Stimulated activated CD8-positive, alpha-beta memory T cell treated with anti-CD3 and anti-CD28 coated beads, Interleukin-7, amount 100 ng/mL, for 1 hour (primary cell): ENCODE measurements at places on chromosomes 3 and 15.

- DNase-seq: no peak
Measured at GRCh38 chr3:32240159-32240545, 1.7 kb downstream of the CMTM8 start.

DNA sequence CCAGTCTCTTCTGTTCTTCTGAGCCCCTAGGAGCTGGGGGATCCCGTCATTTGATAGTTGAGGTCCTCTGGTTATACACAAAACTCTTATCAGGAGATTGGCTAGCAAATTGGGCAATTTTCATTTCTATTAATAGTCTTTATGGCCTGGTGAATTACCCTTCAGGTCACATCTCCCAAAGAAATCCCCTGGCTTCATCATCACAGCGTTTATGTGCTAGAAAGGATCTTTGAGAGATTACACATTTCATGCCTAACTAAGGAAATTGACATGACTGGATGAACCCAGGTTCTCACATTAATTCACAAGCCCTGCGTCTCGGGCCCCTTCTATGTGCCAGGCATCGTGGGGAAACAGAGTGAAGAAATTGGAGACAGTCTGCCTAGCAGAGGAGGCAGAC lies 227.4 kb upstream of the PROK2 start:
- no peak for DNase-seq

- no peak for DNase-seq
Measured at GRCh38 chr15:97728791-97729190, 231.7 kb upstream of the ARRDC4 start.

DNA sequence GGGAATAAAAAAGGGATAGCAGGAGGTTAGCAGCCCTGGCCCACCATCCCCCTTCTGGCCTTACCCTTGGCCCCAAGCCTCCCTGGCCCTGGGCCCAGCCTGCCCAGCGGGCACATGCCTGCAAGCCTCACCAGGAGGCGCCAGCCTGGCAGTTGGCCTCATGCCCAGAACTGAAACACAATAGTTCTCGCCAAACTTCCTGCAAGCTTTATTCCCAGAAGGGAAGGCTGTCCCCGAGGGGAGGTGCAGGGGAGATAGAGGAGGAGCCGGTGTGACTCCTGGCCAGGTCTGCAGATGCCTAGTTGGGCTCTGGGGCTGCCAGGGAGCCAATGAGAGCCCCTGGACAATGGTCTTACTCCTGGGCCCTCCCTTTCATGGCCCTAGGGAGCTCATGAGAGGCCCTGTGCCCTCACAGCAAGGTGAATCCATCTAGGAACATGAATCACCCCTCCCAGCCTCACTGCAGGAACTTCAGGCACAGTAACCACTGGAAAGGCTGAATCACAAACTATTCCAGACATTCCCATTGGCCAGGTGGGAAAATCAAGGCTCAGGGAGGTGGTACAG lies 4.0 kb downstream of the CCDC33 start:
- DNase-seq: no peak

- no peak for DNase-seq
Measured at GRCh38 chr3:107633327-107634098, 110.8 kb downstream of the BBX start.

- DNase-seq: no peak
Measured at GRCh38 chr3:23712656-23713559, 92.8 kb upstream of the UBE2E1 start.

DNA sequence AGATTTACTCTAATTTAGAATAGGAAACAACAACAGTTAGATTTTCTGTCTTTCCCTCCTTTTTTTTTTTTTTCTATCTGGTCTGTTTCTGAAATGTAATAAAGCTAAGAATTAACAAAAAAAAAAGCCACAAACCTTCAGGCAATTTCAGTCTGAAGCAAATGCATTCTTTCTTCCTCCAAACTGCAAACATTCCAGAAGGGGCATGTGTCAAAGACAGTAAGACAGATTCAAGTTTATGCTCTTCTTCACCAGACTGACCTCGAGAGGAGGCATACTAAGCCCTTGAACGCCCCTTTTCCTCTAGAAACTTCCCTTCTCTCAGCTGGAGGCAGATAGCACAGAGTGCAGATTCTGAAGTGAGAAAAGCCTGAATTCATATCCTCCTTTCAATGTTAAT lies 654.6 kb upstream of the LMCD1 start:
- no peak for DNase-seq

DNA sequence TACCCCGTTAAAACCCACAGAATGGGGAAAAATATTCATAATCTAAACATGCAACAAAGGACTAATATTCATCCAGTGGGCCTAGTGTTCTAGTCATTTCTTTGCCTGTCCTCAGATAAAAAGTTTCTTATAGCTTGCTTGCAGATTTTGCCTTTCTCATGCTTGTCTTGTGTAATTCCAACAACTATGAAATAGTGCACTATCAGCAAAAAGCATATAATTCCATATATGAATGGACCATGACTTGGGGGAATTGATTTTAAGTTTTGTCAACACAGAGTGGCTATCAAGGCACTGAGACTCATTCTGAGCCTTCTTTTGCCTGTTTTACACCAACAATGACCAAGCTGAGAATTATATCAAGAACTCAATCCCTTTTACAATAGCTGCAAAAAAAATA lies 278.6 kb upstream of the GPR149 start:
- no peak for DNase-seq

DNA sequence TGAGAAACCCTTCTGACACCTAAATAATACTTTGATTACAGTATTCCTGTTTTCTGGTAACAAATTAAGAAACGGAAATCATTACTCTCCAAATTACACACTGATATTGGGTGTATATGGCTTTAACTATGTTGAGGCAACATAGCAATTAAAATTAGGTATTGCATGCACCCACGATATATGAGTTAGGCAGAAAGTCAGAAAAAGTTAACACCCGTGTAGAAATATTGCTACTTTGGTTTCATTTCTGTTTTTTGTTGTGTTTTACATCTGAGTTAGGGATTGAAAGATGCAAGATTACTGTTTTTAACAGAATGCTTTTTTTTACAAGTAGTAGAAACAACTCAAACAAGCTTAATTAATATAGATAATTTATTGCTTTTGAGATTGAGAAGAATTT lies 327.8 kb downstream of the GBE1 start:
- DNase-seq: no peak

DNA sequence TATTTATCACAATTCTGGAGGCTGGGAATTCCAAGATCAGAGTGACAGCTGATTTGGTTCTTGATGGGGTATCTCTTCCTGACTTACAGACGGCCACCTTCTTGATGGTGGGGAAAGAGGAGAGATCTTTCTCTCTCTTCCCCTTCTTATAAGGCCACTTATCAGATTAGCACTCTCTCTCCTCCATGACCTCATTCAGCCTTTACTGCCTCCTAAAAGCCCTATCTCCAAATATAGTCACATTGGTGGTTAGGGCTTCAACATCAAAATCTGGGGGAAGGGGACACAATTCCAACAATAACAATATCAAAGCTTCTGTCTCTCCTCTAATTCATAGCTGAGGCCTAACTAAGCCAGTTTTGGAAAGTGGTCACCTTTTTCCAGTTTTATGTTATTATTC lies 91.7 kb upstream of the MBNL1 start:
- no peak for DNase-seq

DNA sequence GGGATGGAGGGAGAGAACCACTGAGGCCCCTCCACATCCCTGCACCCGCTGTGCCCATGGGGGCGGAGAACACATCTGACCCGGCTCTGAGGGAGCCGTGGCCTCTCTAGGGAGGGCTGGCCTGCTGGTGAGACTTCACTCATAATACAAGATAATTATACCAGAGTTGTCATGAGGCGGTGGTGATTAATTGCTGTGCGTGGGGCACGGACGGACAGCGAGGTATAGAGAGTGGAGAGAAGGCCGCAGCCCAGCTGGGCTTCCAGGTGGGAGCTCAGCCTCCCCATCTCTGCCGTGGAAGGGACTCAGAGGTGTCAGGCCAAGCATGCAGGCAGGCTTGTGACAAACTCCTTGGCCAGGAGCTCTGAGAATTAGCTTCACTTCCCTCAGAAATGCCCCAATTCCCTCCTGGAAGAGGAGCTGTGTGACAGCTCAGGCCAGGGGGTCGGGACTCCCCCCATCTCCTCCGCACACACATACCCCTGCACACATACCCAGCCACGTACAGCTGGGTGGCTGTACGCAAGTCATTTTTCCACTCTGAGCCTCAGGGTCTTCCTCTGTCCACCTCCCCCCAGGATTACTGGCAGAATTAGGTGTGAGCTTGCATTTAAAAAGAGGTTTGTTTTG lies 6.0 kb upstream of the GATA2 start:
- no peak for DNase-seq

- no peak for DNase-seq
Measured at GRCh38 chr3:142929890-142930289, 33.6 kb downstream of the PAQR9 start.

DNA sequence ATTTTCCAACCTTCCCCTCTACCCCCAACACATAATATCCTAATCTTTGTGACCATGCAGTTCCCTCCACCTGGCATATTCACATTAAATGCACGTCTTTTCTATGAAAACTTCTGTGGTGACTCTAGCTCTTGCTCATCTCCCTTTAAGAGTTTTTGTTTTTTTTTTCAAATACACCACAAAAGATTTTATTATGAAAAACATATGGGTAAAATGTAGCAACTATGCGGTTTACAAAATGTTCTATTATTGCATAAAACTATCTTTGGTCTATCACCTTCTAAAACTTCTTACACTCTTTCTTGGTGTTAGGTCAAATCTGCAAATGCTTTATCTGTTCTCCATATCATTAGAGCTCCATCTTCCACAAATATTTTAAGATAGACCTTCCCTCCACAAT lies 38.6 kb upstream of the ADGRG7 start:
- no peak for DNase-seq

GRCh38 chr3:31043184-31043819 lies 148.8 kb upstream of the GADL1 start:
- DNase-seq: no peak

- DNase-seq: no peak
Measured at GRCh38 chr3:29004885-29005599, 275.8 kb upstream of the RBMS3 start.

DNA sequence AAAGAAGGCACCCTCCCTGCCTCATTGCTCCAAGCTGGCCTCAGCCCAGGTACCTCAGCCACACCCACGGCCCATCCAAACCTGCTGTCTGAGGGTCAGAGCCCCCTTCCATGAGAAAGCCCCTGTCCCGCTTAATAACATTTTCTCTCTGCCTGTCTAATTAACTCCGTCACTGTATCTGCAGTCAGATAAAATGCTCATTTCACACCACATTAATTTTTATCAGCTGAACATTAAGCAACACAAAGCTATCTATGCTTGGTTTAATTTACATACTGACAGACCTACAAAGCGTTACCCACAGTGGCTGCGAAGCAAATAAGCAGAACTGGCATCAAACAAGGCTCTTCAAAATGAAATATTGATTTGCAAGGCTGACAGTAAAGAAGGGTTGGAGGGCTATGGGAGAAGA lies 309.8 kb upstream of the ICE2 start:
- DNase-seq: no peak

DNA sequence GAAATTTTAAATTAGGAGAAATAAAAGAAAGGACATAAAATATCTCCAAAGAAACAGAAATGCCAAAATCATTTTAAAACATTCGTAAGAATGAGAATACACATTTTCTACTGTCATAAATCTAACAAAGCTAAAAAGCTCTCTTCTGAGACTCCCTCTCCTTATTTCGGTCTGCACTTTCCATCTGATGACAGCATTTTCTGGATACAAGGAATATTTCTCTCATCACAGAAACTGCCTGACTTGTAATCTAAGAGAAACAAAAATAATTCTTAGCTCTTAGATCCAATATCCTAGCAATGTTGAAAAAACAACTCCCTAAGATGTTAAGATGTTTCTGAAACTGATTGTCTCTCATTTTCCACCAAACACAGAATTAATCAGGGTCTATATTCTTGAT lies 93.5 kb downstream of the PEAK1 start:
- DNase-seq: no peak

GRCh38 chr3:98564282-98565005 lies 29.0 kb downstream of the CPOX start:
- no peak for DNase-seq

DNA sequence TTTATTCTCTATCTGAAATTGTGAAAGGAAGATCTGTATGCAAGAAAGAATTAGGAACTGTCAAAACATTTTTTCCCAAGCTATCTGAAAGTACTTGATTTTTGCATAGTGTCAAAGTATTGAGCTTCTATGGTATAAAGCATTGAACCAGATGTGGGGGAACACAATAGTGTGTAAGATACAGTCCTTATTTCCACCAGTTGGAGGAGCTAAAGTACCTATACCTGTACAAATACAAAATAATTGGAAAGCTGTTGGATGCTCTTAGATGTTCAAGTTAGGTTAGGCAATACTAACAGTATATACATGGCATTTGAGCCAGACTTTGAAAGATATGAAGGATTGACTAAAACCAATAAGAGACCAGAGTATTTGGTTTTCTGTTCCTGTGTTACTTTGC lies 148.4 kb downstream of the B3GALNT1 start:
- DNase-seq: no peak

DNA sequence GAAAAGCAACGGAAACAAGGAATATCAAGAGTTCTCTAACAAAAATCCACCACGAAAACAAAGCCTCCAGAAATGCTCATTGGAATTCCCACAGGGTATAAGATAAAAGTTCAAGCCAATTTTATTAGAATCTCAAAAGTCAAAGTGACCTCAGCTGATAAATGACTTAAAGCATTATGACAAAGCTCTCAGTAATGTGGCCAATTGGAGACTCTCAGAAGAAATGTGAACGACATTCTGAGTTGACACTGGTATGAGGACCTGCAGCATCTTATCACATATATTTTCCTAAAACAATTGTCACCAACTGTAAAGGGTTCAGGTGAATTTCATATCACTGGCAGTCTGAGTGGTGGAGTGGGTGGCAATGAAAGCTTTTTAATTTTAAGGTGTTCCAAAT lies 199.1 kb downstream of the FOXP1 start:
- DNase-seq: no peak

DNA sequence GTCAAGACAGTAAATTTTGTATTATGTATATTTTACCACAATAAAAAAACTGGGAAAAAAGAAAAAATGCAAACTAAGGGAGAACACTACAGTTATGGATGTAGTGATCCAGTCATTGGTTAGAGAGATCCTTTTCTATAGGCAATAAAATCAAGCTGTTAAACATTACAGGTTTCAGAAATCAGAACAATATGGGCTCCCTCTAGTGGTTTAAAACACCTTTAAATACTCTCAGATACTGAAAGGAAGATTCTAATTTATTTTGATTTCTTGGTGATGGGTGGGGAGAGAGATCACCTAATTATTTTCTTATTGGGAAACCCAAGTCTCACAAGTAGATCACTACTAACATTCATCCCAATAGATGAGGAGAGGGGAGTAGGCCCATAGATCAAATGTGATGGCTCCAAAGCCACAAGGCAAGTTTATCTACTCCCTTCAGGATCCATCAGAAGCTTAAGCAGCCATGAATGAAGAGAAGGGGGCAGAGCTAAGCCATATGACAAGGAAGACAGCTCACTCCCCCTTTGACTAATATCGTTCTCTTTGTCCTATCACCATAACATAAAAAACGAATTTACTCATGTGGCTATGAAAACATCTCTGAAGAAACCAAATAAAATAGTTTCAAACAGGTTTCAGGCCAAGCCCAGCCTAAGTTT lies 118.6 kb downstream of the ANO10 start:
- DNase-seq: no peak

GRCh38 chr15:80761754-80762153 lies 17.4 kb upstream of the CEMIP start:
- DNase-seq: no peak
